RWPE2 (cell line): ENCODE measurements at places on chromosomes 2 and 18.

GRCh38 chr2:114122930-114123329 is 233.0 kb downstream of the ACTR3 start:
- no peak for DNase-seq

DNA sequence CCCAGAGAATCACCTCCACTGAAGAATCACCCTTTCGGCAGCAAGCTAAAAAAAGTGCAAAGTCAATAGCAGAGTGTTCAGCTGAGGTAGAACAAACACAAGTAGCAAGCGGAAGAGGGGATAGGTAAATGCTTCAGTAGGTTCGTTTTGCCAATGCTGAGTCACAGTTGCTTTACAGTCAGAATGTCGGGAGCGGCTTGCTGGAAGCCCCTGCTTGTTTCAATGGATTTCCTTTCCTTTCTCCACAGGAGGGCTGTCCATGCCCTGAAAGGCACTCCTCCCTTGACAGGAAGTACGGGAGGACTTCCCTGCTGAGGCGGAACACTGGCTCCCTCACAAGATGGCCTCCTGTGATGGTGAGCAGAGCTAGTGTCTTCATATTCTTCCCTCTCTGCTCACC is 146.2 kb upstream of the LYPD1 start:
- DNase-seq: no peak

DNA sequence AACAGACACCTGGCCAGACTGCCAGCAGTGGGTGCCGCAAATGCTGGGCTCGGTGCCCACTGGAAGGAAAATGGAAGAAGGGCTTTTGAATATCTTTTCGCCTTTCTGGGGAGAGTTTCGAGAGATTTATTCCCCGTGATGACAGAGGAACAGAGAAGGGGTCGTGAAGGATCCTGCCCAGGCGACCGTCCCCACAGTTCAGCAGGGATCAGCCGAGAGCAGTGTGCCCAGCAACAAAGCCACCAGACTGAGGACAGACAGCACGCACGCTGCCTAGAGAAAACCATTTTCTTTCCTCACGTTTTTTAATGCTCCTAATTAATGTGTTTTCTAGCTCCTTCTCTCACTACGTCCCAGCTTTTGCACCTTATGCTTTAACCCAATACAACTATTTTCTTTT is 47.7 kb downstream of the XRCC5 start:
- DNase-seq: no peak

DNA sequence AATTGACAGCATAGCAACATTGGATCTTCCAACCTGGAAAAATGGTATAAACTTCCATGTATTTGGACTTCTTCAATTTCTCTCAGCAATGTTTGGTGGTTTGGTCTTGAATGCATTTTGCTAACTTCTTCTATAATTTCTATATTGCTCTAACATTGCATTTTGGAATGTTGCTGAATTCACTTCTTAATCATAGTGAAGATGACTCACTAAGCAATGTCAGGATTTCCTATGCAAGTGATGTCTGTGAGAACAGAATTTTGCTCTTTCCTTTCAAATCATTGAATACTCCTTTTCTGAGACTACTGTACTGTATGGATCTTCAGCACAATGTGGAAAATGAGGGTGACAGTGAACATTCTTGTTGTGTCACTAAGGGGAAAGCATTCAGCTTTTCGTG is 28.9 kb upstream of the CDH19 start:
- DNase-seq: no peak

DNA sequence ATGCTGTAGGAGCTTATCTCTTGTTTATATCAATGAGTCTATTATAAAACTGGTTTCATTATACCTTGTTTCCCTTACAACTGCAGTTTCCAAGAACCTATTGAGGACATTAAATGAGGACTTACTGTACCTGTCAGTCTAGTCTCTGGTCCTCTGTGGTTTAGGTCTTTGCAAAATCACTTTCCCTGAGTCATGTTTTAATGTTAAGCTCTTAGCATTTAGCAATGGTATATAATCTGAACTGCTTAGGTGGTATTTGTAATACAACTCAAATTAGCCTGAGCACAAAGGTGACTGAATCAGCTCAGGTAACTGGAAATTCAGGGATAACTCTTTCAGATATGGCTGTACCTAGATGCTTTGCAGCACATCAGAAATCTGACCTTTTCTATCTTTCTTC is 418.3 kb upstream of the SPRED2 start:
- no peak for DNase-seq

DNA sequence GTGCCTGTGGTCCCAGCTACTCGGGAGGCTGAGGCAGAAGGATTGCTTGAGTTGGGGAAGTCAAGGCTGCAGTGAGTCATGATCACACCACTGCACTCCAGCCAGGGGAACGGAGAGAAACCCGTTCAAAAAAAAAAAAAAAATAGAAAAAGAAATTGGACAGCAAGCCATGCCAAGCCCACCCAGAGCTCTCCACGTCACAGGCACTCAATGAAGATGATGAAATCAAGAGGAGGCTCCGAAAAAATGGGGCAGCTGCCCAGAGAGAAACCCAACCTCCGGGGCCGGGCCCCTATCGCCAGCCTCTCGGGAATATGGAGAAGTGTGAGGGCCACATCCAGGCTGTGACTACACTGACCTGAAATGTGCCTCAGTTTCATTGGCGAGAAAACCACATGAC is 40.0 kb downstream of the BIN1 start:
- DNase-seq: no peak

DNA sequence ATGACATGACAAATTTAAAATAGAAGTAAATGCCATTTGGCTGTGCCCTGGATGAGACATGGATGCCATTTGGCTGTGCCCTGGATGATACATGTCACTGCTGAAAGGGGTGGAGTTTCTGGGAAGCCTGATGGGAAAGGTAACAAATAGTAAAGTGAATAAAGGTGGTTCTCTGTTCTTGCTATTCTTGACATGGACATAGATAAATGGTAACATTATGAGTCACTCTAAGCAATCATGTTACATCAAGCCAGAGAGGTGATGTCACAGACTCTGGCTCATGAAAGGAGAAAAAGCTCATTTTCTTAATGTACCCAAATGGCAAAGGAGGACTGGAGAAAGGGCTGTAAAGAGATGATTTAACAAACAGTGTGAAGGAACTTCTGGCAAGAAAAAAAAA is 86.4 kb downstream of the EML6 start:
- DNase-seq: no peak

DNA sequence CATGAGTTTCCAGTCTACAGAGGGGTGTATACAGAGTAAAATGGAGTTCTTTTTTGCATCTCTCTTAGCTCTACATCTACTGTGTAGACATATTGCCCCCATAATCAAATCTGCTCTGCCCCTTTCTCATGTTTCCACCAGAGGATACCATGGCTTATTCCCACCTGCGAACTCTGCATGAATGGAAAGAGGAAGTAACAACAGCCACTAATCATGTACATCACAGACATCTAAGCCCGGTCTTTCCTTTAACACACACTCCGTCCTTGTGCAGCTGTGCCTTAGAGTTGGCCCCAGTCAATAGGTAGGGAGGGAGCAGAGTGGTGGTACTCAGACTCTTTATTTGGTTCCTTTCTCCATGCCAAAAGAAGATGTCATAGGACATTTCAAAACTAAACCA is 147.3 kb upstream of the NRP2 start:
- no peak for DNase-seq

DNA sequence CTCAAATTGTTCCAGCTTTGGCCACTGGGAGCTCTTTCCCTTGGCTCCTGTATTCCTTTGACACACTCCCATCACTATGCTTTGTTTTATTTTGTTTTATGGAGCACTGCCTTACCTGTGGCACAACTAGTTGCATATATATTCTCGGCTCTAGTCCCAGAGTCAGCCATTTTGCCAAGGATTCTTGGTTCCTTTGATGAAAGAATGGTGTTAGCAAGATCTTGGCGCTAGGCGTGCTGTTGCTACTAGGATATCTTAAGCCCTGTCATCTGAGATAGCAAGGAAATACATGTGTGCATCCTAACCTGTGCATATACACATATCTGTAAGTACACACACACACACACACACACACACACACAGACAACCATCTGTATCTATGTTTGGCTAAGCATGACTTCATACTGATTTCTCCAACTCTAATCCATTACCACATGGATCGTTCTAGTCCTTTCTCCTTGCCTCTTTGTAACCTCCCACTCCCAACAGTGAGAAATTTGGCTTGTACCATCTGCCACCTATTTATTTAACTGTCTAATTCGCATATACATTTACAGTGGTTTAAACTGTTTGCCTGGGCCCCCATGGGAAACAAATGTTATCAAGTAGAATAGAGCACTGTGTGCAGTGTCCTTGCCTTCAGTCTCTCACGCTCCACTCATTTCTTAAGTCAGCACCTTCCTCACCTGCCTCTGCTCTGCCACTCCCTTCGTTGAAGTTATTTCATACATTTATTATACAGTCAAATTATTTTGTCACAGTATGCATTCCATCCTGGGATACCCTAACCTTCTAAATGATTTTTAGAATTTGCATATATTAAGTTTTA is 137.5 kb upstream of the MAP3K20 start:
- DNase-seq: no peak

DNA sequence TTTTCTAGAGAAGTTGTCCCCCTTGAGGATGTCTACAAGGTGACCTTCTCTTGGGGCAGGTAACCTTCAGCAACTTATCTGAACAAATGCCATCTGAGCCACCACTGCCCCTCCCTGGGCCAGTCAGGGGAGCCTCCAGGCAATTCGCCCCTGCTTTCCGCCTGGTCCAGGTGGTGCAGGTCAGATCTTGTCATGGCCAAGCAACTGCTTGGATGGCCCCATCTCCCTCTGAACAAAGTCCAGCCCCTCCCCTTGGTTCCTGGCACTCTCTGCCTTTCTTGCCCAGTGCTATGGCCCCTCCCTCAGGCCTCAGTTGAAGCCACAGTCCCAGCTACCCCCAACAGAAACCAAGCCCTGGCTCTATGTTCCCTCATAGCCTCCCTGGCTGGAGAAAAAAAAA is 138.7 kb downstream of the ALPK2 start:
- DNase-seq: no peak

DNA sequence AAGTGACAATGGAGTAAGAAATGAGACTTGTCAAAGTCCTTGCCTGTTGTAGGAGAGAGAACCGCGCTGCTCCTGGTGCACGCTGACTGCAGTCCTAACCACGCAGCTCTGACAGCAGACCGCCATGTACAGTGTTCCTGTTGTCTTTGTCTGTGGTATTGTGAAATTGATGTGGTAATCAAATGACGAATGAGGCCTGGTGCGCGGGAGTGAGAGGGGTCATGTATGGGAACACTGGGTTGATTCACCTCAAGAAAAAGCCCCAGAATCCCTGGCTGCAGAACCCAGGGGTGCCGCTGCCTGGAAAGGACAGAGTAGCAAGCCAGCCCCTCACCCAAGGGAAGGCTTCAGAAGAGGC is 64.0 kb downstream of the INPP4A start:
- DNase-seq: no peak

- DNase-seq: no peak
Observed at GRCh38 chr18:49723648-49724180, 89.6 kb downstream of the ACAA2 start.

DNA sequence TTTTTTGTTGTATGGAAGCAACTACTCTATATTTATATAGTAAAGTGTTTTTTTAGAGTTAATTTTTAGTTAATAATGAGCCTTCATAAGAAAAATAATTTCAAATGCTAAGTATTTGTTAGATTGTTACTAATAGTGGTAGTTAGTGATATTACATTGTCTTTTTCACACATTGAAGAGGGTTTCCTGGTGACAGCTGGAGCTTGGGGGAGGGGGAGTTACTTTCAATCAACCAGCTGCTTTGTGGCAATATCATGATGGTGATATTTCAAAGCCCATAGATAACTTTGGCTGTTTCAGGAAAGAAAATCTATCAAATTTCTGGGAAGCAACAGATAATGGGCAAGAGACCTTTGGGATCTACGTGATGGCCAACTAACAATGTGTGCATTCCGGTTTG is 4.1 kb downstream of the RHBDD1 start:
- DNase-seq: no peak

GRCh38 chr2:234672498-234673150 is 175.7 kb upstream of the ARL4C start:
- no peak for DNase-seq

DNA sequence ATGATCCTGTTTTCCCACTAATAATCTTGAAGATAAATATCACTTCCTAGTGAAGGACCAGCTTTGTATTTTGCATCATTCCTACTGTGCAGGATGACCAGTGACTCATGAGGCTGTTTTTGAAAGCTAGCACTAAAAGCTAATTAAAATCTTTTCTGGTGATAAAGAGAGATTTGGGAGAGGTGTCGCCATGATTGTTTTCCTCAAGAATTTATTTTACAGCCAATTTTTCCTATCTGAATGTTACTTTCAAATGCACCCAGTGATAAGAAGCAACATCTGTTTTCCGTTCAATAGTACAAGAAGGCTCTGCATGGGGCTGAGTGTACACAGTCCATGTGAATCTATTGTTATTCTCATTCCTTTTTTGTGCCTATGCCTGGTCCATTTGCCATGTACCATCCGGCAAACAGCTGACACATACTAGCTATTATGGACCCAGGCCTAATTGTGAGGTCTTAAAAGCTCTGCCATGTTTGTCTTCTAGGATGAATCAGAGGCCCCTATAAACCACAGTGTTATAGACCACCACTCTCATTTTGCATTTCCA is 28.4 kb downstream of the MEIS1 start:
- DNase-seq: no peak

DNA sequence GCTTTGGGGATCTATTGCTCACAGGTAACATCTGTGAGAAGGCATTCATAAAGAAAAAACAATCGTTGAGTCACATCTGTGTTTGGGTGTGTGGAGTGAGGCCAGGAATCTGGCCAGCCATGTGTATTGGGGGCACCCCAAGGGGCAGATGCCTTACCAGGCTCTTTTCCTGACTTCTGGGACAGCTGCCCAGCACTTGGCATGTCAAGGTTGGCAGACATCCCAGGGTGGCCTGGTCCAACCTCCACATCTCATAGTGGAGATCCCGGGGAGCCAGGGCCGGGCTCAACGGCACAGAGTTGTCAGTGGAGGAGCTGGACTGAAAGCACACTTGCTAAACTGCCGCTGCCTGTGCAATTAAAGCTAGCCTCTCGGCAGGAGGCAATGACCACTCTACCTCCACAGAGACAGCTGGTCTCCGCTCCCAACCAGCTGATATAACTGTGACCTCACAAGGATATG is 75.3 kb upstream of the MGAT4A start:
- DNase-seq: peak; percentile 90

DNA sequence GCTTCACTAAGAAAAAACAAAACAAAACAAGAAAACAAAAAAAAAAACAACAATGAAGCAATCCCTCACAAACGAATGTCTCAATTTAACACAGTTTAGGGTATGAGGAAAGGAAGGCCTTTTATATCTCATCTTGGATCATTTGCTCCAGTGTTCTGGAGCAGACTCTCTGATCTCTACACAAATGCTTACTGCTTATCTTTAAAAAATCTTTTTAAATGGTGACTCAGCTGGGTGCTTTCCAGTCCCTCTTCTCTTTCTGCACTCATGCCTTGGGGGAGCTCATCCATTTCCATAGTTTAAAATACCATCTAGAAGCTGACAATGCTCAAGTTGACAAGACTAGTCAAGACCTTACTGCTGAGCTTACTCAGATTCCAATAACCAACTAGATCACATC is 56.2 kb downstream of the ETAA1 start:
- DNase-seq: no peak

GRCh38 chr2:70083344-70084156 is 3.7 kb upstream of the PCBP1 start:
- no peak for DNase-seq

GRCh38 chr2:126643431-126643830 is 12.5 kb upstream of the GYPC start:
- DNase-seq: no peak
